Sigmoid colon (tissue), 7 donors: ENCODE measurements at places on chromosomes 7 and 10.

GRCh38 chr7:143436325-143436946, 6.8 kb upstream of the TAS2R60 start:
- DNase-seq = no peak

- DNase-seq = no peak
These were observed 24.2 kb downstream of the CRTAC1 start for GRCh38 chr10:98006266-98006665.

- DNase-seq = no peak
These were observed 12.6 kb downstream of the NEURL1 start for GRCh38 chr10:103506061-103506460.

GRCh38 chr7:44771358-44771757, 22.7 kb downstream of the ZMIZ2 start:
- DNase-seq = no peak

DNA sequence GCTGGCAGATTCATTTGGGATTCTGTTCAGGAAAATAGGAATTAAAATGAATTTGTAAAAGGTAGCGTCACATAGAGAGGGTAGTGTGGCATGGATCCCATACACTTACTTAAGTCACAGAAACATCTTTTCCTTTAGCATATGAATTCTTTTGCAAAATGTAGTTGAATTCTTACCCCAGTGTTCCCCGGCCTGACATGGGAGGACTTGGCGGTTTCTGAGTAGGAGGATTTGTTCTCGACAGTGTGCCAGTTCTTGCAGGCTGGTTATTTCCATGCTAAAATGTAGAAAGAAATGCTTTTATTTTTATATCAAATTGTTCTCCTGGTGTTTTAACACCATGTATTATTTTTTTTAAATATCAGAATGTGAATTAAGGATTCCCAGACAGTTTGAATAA, 72.6 kb downstream of the PDSS1 start:
- DNase-seq = no peak

GRCh38 chr10:102604439-102604841, 39.8 kb upstream of the TRIM8 start:
- DNase-seq = peak; percentile 56

GRCh38 chr10:128943111-128943510, 523.9 kb upstream of the MGMT start:
- peak; percentile 72 for DNase-seq

- DNase-seq = no peak
These were observed at the start of gene AGR3 for GRCh38 chr7:16881844-16882243. Gene AGR3, minus strand, starts transcription at chr7:16881983. Its CDS starts 3,365 bp downstream, at chr7:16878618.

DNA sequence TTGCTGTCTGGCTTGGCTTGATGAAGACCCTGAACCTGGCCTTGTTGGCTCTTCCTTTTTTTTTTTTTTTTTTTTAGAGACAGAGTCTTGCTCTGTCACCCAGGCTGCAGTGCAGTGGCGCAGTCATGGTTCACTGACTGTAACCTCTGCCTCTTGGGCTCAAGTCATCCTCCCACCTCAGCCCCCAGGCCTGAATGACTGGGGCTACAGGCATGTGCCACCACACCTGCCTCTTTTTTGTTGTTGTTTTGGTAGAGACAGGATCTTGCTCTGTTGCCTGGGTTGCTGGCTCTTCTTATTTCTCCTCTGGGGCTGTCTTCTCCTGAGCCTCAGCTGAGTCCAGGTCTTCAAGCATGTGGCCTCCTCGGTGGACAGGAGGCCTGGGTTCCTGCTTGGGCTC, 44.7 kb downstream of the PRF1 start:
- peak; percentile 51 for DNase-seq

DNA sequence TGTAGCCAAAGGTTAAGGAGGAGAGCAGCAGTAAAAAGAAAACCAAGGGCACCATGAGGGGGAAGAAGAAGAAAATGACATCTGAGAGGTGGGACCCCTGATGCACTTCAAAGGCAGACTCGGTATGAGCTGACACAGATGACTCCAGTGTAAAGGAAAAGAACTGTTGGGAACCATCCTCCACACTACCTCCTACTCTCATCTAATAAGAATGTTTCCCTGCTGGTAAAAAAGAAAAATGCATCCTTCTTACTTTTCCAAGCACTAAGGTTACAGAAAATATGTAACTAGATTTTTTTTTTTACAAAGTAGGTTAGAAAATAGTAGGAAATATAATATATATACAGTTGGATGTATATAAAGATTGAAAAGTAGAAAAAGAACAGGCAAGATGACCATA, 16.9 kb downstream of the TAS2R41 start:
- DNase-seq = no peak

- DNase-seq = peak; percentile 53
These were observed 43.8 kb upstream of the INPP5A start for GRCh38 chr10:132493756-132494290.

DNA sequence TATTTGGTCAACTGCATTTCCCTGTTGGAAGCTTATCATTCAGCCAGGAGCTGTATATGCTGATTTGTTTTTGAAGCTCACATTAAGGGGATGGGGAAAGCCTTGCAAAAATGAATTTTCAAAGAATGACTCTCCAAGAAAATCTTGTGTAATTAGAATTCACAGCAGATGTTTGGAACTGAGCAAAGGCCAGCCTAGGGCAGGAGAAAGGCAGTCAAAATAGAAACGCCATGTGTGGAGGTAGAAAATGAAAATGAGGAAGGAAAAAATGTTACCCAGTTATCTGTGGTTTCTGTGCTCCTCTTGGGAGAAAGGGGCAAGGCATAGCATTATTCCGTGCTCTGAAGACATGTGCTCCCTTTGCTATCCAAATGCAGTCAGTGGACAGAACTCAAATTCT, 93.5 kb downstream of the NRP1 start:
- DNase-seq = no peak

- DNase-seq = no peak
These were observed 220.1 kb downstream of the PPP1R3A start for GRCh38 chr7:113698556-113699220.

DNA sequence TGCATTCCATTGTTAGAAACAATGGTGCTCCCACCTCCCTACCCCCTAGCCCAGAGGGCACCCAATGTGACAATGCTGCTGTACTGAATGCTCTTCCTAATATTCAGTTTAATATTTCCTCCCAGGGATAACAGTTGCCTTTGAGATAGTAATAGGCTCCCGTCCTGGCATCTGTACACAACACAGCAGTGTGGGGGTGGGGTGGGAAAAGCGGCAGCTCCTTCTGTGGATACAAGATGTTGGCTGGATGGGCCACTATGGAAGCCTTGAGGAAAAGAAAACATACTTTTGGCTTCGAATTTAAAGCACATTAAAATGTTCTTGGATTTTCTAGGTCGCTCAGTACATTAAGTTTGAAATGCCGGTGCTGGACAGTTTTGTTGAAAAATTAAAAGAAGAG, 9.2 kb upstream of the ZNF22 start:
- DNase-seq = peak; percentile 73

DNA sequence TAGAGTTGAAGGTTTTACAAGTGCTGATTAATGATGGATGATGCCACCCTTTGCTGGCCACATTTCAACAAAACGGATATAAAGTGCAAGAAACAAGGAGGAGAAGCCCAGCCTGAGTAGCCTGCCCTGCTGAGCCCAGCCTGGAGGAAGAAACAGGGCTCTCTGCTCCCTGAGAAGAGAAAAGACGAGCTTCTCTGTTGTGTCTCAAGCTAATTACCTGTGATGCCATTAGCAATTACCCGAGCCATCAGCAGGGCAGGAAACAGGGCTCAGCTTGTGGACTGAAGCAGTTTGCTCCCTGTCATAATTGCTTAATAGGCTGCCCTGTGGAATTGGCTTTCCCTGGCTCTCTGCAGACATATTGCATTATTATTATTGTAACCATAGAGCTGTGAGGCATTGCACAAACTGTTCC, 709.3 kb upstream of the AUTS2 start:
- no peak for DNase-seq

- DNase-seq = no peak
These were observed 18.0 kb downstream of the TAS2R40 start for GRCh38 chr7:143239813-143240212.

DNA sequence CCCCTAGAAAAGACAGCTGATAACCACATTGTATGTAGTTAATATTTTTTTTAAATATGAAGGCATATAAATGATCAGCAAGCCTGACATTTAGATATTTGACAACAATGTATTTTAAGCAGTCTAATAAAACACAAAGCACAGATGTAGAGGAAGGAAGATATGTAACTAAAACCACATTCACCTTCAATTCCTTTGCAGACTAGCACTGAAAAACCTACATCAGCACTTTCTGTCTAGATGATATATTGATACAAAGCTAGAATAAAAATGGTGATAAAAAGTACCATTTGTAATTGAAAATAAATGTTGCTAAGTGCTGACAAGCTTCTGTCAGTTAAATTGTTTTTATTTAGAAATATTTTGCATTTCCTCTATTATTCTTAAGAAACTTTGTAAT, 153.6 kb downstream of the IMMP2L start:
- no peak for DNase-seq
